ENCODE measurements at places on chromosomes 5 and 9. TPM values are rescaled to one million over a fixed set of nuclear protein-coding genes. Genes with fewer than 3 reads are reported as not detected.

Gene SLC36A3
- not detected for total RNA-seq

DNA sequence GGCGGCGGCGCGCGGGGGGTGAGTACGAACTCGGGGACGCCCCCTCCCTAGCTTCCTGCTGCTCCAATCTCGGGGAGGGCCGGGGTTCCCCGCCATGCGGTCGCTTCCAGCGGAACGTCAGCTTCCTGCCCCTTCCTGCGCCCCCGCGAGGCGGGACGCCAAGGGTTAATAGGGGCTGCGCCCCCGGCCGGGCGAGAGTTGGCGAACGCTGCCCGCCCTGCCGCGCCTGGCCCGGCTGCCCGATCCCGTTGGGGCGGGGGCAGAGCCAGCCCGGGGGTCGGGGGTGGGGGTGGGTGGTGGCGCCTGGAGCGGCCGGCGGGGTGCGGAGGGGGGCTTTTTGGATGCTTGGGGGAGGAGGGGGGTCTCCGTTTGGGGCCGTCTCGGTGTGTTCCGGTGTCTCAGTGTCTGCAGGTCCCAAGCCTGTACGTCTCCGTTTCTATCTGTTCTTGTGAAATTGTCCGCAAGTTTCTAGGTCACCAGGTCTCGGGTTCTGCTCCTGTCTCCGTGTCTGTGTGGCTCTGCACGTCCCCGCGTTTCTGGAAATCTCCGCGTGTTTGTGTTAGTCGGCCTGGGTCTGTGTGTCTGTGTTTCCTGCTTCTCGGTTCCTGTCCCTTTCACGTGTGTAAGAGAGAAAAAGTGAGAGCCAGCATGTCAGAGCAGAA is 789 bp downstream of the COL27A1 start:
- peak; percentile 78 for DNase-seq

GRCh38 chr5:139461698-139462097 is 845 bp downstream of the ECSCR start:
- DNase-seq, result peak; percentile 61

- peak; percentile 41 for DNase-seq
These were observed 42.0 kb downstream of the AMBP start for GRCh38 chr9:114035845-114036801.

GRCh38 chr9:105842023-105842644 is 147.8 kb downstream of the TMEM38B start:
- DNase-seq, result peak; percentile 69

GRCh38 chr9:136511670-136512592 is 29.1 kb upstream of the SEC16A start:
- no peak for DNase-seq

DNA sequence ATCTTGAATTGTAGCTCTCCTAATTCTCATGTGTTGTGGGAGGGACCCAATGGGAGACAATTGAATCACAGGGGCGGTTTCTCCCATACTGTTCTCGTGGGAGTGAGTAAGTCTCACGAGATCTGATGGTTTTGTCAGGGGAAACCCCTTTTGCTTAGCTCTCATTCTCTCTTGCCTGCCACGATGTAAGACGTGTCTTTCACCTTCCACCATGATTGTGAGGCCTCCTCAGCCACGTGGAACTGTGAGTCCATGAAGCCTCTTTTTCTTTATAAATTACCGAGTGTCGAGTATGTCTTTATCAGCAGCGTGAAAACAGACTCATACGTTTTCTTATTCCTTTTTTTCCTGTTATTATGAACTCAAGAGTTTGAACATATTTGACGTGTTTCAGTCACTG is 39.1 kb downstream of the RETREG1 start:
- DNase-seq, result no peak

- DNase-seq, result no peak
These were observed 219.1 kb downstream of the C9orf50 start for GRCh38 chr9:129401623-129402370.

DNA sequence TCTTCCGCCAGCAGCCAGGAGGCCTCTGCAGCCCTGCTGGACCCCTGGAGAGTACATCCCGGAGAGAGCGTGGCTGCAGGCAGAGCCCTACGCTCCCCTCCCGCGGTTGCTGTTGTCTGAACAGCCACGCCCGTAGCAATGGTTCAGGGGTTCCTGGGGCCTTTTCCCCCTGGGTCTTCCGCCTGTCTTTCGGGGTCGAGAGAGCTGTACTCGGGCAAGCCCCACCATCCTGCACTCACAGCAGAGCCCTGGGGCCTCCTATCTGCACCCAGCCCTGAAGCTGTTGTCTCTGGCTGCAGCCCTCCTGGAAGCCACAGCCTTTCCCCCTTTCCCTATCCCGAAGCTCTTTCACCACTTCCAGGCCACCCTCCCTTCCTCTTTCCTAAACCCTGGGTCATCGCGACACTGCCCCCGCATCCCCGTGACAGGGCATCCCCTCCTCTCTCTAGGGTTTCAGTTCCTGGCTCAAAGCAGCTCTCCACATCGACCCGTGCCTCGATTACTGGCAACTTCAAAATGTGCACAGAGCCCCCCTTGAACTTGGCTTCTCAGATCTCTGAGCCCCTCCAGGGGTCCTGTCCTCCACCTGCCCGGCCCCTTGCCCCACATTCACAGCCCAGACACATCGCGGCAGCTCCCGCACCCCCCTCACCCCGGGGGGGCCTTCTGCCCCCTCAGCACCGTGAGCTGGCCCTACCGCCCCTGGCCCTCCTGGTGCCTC is 43.9 kb upstream of the CEP72 start:
- DNase-seq, result peak; percentile 31

GRCh38 chr9:128072144-128073021 is 4.4 kb downstream of the SLC25A25 start:
- DNase-seq, result no peak

DNA sequence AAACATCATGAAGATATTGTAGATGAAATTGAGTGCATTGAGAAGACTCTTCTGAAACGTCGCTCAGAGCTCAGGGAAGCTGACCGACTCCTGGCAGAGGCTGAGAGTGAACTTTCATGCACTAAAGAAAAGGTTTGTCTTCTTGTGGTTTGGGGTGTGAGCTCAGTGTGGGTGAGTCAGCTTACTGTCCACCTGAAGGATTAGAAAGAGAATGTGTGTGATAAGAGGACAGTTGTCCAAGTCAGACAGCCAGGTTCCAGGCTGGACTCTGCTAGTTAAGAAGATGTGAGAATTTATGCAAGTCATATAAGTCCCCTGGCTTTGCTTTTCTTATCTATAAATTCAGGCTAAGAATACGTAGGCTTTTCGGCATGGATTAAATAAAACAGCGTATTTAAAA is 46.9 kb downstream of the RAB14 start:
- DNase-seq, result no peak

DNA sequence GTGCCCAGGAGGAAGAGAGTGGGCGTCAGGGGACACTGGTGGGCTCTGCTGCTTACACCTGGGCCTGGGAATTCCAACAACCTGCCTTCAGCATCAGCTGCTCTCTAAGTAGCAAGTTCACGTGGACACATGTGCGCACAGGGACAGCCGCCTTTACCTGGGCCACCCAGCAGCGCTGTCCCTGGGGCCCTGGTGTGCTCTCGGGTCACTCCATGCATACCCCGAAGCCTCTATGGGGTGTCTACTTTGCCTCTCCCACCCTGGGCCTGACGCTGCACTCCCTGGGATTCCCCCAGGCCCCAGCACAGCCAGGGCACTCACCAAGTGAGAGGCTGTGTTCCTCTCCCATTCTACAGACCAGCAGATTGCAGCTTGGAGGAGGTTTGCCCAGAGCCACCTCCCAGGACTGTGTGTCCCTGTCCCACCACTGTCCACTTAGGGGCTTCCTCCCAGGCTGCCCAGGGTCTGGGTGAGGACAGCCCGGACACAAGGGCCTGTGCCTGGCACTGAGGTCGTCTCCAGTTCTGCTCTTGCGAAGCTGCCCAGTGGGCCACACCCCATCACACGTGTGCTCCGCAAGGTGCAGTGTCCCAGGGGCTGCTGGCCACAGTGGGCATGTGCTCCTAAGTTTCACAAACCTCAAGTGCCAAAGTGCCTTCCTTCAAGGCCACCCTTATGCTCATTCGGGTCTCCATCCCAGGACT is 5.9 kb downstream of the NINJ1 start:
- DNase-seq, result peak; percentile 37

Gene GMCL2
- total RNA-seq, result not detected

DNA sequence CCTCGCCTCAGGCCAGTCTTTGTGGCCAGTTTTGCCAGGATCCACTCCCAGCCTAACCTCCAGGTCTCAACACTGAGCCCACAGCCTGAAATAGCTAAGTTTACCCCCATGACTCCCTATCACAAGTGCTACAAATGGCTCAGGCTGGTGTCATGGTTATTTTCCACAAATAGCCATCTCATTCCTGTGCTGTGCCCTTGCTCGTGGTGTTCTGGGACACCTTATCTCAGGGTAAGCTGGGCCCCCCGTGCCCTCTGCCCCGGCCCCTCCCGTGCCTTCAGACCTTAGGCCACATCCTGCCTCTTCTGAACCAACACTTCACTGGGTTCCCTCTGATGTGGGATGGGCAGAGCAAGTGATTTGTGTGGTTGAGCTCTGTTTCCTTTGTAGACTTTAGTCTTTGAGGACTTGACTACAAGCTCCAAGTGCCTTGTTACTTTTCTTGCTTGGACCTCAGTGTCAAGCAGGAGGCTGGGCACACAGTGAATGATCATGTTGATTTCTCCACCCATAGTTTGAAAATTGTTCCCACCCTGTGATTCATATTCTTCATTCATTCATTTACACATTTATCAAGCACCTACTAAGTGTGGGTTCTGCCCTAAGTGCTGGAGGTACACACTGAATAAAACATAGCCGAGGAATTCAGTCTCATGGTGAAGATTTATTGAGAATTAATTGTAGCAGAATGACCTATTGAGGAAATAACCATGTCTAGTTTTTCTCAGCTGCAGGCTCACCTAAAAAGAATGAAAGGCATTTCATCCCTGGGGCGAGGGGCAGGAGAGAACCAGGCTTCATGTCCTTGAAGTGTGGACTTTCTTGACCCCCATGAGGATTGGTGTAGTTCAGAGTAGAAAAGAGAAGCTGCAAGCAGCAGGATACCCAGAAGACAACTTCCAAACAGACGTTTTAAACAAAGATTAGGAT is 84.5 kb upstream of the CTNNA1 start:
- DNase-seq, result no peak

Gene TUSC1
- total RNA-seq, result 2.4 TPM

Gene PSD2
- total RNA-seq, result 2.5 TPM

DNA sequence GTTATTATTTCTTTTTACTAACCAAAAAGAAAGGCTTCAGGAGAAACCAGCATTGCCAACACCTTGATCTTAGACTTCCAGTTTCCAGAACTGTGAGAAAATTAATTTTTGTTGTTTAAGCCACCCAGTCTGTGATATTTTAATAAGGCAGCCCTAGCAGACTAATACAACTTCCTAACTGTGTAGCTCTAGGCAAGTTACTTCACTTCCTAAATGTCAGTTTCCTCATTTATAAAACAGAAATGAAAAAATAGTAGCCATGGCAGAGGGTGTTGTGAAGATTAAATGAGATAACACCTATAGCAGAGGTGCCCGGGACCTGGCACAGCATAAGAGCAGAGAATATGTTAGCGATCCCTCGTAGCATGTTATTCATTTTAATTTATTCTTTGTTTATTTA is 66.6 kb upstream of the HAND1 start:
- no peak for DNase-seq

Gene KIAA1191
- 125 TPM for total RNA-seq

Gene ANKRD18A
- total RNA-seq, result 10.2 TPM

GRCh38 chr5:37039824-37040223 is 163.3 kb downstream of the NIPBL start:
- DNase-seq, result no peak

GRCh38 chr9:34045903-34046302 is 2.8 kb downstream of the UBAP2 start:
- DNase-seq, result no peak

GRCh38 chr9:106921341-106921899 is 58.5 kb downstream of the ZNF462 start:
- peak; percentile 60 for DNase-seq

Gene CNTLN
- 12.2 TPM for total RNA-seq

GRCh38 chr5:776862-777711 is 7.4 kb downstream of the ZDHHC11B start:
- peak; percentile 47 for DNase-seq

GRCh38 chr5:69242215-69242927 is 7.7 kb downstream of the CDK7 start:
- DNase-seq, result no peak

GRCh38 chr9:124218438-124218982 is 39.2 kb upstream of the NEK6 start:
- peak; percentile 38 for DNase-seq

DNA sequence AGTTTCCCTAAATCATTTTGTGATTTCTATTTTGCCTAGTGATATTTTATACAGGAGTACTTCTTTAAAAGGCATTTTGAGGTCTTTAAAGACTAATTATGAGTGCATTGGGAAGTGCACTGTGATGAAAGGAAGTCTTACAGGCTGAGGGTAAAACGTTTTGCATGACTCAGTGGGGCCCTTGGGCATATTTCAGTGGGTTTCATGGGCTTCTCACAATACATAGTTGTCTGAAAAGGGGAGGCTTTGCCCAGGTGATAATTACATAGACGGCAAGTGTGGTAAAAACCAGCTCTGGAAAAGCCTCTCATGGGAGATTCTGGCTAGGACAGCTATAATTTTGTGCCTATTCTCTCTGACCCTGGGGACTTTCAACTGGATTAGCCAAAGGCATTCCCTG is 387.2 kb downstream of the ARHGEF28 start:
- DNase-seq, result no peak

Gene IRGM
- not detected for total RNA-seq

DNA sequence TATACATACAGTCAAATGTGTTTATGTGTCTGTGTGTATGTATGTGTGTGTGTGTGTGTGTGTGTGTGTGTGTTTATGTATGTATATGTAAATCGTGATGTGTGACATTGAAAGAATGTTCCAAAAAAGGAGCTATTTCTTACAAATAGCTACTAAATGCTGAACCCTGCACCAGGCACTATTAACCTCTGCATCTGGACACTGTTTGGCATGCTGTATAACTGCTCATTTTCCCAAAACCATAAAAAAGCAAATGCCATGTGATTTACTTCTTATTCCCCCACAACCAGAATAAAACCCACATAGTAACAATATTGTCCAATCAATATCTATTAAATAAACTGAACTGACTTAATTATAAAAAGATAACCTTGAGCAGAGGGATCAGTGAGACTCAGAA is 91.1 kb downstream of the NR6A1 start:
- no peak for DNase-seq

Gene SNX24
- 37.5 TPM for total RNA-seq

DNA sequence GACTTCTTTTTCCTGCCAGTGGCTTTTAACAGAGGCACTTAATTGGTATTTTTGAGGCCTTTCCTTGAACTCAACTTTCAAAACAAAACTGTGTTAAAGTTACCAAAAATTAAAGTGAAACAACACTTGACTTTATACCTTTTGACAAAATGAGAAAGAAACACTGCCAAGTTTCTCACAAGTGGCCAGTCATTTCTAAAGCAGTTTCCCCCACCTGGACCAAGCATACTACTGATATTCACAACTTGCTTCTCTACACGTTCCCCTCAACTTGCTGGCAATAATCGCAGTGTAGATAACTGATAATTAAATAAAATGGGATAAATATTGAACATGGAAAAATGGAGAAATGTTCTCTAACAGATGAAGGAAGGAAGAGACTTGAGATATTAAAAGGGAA is 135.7 kb downstream of the TLR4 start:
- no peak for DNase-seq

Gene RALGPS1
- 18.6 TPM for total RNA-seq

Data from endodermal cell (in vitro differentiated cells).